CD8-positive, alpha-beta memory T cell (primary cell): ENCODE measurements at places on chromosomes 1 and 21. TPM values are rescaled to one million over a fixed set of nuclear protein-coding genes. Genes with fewer than 3 reads are reported as not detected.

- H3K4me1 ChIP-seq, result no peaks in the 10 kb centered on the region
- no peak overlapping the region for H3K27ac ChIP-seq
- no peak for DNase-seq
- H3K27me3 ChIP-seq, result no peaks in the 10 kb centered on the region
Measured at GRCh38 chr1:84668185-84668584, 22.1 kb downstream of the SSX2IP start.

DNA sequence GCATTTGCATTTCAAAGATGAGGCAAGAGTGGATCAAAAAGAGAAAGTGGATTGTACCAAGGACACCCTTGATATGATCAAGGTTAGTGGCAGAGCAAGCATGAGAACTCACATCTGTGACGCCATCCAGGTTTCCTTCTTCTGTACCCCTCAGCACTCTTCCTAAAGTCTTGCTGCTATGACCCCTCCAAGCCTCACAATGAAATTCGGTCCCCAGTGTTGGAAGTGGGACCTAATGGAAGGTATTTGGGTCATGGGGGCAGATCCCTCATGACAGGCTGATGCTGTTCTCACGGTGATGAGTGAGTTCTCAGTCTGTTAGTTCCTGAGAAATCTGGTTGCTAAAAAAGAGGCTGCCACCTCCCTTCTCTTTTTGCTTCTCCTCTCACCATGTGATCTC lies 86.4 kb downstream of the PGM1 start:
- H3K27ac ChIP-seq, result no peak overlapping the region
- H3K27me3 ChIP-seq, result no peaks in the 10 kb centered on the region
- no peak for DNase-seq
- no peaks in the 10 kb centered on the region for H3K4me1 ChIP-seq
- no peaks in the 10 kb centered on the region for H3K36me3 ChIP-seq

DNA sequence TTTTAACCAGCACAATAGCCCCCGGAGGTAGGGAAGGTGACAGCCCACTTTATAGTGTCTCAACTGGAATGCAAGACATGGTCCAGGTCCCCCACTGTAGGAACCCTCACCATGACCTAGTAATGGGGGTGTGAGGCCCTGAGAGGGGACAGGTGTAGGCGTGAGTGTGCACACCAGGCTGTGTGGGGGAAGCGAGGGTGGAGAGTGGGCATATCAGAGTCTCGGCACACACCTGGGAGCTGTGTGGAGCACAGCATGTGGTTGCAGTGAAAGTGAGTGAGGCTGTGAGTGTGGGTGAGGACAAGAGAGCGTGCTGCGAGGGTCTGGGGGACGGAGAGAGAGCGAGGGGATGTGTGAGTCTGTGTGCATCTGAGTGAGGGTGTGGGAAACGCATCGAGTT lies 17.1 kb upstream of the RSPO1 start:
- H3K27me3 ChIP-seq, result peaks cover 5% of the 10 kb centered on the region
- no peaks in the 10 kb centered on the region for H3K4me1 ChIP-seq
- H3K36me3 ChIP-seq, result no peaks in the 10 kb centered on the region
- H3K4me3 ChIP-seq, result no peak overlapping the region

GRCh38 chr21:43854773-43855633 lies 10.0 kb upstream of the AGPAT3 start:
- peak overlapping the region; percentile 78 for H3K27ac ChIP-seq
- no peaks in the 10 kb centered on the region for H3K4me1 ChIP-seq
- no peak for DNase-seq
- H3K27me3 ChIP-seq, result no peaks in the 10 kb centered on the region
- H3K4me3 ChIP-seq, result no peak overlapping the region
- no peaks in the 10 kb centered on the region for H3K36me3 ChIP-seq

GRCh38 chr1:153793973-153794615 lies 18.9 kb downstream of the SLC27A3 start:
- H3K27ac ChIP-seq, result no peak overlapping the region
- no peaks in the 10 kb centered on the region for H3K27me3 ChIP-seq
- H3K36me3 ChIP-seq, result no peaks in the 10 kb centered on the region
- H3K4me1 ChIP-seq, result peaks cover 24% of the 10 kb centered on the region

GRCh38 chr1:7561936-7562728 lies 209.0 kb upstream of the VAMP3 start:
- no peaks in the 10 kb centered on the region for H3K27me3 ChIP-seq
- H3K4me1 ChIP-seq, result no peaks in the 10 kb centered on the region
- no peaks in the 10 kb centered on the region for H3K36me3 ChIP-seq
- H3K27ac ChIP-seq, result no peak overlapping the region
- DNase-seq, result no peak

DNA sequence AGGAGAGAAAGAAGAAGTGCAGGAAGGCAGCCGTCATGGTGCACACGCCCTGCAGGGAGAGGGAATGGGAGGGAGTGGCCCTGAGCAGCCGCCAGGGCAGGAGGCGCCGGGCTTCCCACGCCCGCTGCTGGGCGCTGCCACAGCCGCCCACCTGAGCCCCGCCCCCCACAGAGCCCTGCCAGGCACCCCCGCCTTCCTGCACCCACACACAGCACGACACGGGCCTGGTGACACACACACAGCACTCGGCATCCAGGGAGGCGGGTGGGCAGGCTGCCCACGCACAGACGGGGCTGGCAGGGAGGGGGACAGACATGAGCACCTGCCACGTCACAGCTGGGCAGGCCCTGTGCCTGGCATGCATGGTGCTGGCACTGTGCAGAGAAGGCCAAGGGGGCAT lies 27.5 kb downstream of the ADGRB2 start:
- H3K4me3 ChIP-seq, result no peak overlapping the region
- peaks cover 9% of the 10 kb centered on the region for H3K4me1 ChIP-seq
- DNase-seq, result no peak
- H3K27me3 ChIP-seq, result no peaks in the 10 kb centered on the region
- no peaks in the 10 kb centered on the region for H3K36me3 ChIP-seq

DNA sequence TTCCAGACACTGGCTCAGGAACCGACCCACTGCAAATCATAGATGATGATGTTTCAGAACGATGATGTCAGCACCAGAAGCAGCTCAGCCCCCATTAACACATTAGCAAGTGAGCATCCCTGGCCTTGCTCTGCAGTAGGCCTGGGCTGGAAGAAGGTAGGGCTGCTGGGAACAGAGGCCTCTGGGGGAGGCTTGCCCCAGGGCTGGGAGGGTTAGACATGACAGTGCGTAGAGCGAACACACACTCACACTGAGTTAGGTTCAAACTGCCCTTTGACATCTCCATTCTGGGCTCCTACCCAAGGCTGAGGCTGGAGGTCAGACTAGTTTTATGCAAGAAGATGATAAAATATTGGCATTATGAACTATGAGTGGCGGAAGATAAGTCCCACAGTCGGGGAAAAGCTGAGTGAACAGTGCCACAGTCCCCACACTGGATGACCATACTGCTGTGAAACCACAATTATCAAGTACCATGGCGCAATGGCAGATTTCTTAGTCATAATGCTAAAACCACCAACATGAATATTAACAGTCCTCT lies 91.1 kb downstream of the DMRTB1 start:
- H3K4me1 ChIP-seq, result no peaks in the 10 kb centered on the region
- H3K36me3 ChIP-seq, result no peaks in the 10 kb centered on the region
- no peak overlapping the region for H3K4me3 ChIP-seq

DNA sequence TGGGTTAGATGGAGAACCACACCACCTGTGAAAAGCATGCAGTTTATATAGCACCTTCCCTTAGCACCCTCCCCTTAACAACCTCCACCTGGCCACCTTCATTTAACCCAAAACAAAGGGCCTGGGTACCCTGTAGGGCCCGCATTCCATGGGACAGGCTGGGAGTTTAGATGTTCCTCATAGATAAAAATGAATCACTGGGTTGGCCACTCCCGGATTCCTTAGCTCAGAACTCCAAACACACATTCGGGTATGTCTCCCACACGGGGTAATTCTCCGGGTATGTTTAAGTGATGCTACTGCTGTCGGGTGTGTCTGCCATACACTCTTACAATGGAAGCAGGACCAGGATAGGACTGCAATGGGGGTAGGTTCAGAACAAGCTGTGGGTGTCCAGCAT lies 43.9 kb upstream of the FOXO6 start:
- H3K4me3 ChIP-seq, result no peak overlapping the region
- DNase-seq, result no peak
- no peaks in the 10 kb centered on the region for H3K27me3 ChIP-seq
- H3K4me1 ChIP-seq, result no peaks in the 10 kb centered on the region
- H3K27ac ChIP-seq, result no peak overlapping the region
- H3K36me3 ChIP-seq, result no peaks in the 10 kb centered on the region

GRCh38 chr1:224495866-224496265 lies 61.3 kb upstream of the WDR26 start:
- no peaks in the 10 kb centered on the region for H3K27me3 ChIP-seq
- DNase-seq, result no peak
- no peaks in the 10 kb centered on the region for H3K36me3 ChIP-seq

GRCh38 chr1:231465051-231465450 lies 43.0 kb upstream of the EGLN1 start:
- peaks cover 8% of the 10 kb centered on the region for H3K4me1 ChIP-seq
- H3K4me3 ChIP-seq, result no peak overlapping the region
- no peak overlapping the region for H3K27ac ChIP-seq
- peaks cover 19% of the 10 kb centered on the region for H3K27me3 ChIP-seq

GRCh38 chr21:44812640-44813039 lies 5.2 kb downstream of the SUMO3 start:
- H3K27me3 ChIP-seq, result no peaks in the 10 kb centered on the region
- H3K27ac ChIP-seq, result no peak overlapping the region
- H3K36me3 ChIP-seq, result peaks cover 9% of the 10 kb centered on the region

- H3K36me3 ChIP-seq, result no peaks in the 10 kb centered on the region
- H3K27me3 ChIP-seq, result peaks cover 5% of the 10 kb centered on the region
- H3K4me3 ChIP-seq, result no peak overlapping the region
- no peak for DNase-seq
- H3K4me1 ChIP-seq, result no peaks in the 10 kb centered on the region
Measured at GRCh38 chr21:43835050-43835449, 30.0 kb upstream of the AGPAT3 start.

- no peak overlapping the region for H3K4me3 ChIP-seq
- no peaks in the 10 kb centered on the region for H3K27me3 ChIP-seq
- H3K27ac ChIP-seq, result no peak overlapping the region
- DNase-seq, result no peak
- no peaks in the 10 kb centered on the region for H3K4me1 ChIP-seq
Measured at GRCh38 chr1:25051504-25051903, 121.4 kb upstream of the RUNX3 start.

DNA sequence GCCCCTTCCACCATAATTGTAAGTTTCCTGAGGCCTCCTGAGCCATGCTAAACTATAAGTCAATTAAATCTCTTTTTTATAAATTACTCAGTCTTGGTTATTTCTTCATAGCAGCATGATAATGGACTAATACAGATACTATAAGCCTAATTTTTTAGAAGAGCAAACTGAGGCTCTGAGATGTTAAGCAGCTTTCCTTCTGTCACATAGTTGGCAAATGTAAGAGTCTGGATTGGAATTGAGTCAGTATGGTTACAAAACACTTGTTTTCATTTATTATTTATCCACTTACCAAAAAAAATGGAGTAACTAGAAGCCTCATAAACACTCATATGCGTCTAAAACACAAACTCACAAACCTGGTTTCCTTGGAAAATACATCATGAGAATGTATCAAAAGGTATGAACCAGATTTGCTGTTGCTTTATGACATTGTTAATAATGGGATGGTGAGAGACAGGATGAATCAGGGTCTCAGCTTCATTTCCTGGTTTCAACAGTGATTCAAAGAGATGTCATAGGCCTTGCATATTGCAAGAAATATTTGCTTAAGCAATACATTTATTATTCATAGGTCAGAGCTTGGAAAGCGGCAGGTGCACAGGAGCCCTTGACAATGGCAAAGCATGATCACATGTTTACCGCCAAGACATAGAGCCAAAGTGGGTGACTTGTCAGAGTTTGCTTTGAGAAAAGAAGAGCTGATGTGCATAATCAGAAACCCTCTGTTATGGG lies 221.5 kb downstream of the GRIK1 start:
- H3K4me3 ChIP-seq, result no peak overlapping the region
- no peaks in the 10 kb centered on the region for H3K27me3 ChIP-seq
- no peaks in the 10 kb centered on the region for H3K4me1 ChIP-seq
- no peak overlapping the region for H3K27ac ChIP-seq
- DNase-seq, result no peak

DNA sequence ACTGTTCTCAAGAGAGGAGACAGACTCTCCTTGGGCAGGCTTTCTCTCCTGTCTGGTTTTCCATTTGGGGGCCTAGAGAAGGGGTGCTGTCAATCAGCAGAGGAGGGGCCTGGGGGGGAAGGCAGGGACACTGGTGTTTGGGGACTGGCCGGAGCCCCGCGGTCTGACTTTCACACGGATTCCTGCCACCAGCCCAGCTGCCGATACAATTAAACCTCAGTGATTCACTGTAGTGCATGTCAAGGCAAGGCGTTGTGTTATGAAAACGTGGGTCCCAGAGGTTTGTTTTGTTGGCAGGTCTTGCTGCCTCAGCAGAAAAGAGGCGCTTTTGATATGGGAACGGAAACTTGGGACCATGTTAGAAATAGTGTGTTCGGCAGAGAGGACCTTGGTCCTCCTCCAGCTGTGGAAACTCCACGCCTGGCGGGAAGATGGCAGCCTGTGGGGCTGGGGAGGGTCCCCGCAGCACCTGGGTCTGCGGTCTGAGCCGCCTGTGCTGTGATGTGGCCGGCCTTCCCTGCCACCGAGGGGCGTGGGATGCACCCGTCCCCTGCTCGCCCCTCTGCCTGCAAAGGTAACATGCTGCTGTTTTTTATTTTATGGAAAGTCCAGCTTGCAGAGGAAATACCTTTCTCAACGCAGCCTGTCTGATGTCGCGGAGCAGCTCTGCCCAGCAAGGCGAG lies 47.6 kb downstream of the SPSB1 start:
- H3K4me1 ChIP-seq, result no peaks in the 10 kb centered on the region
- H3K36me3 ChIP-seq, result no peaks in the 10 kb centered on the region
- H3K27me3 ChIP-seq, result no peaks in the 10 kb centered on the region
- H3K4me3 ChIP-seq, result no peak overlapping the region
- H3K27ac ChIP-seq, result no peak overlapping the region

GRCh38 chr1:169364948-169365347 lies 2.6 kb downstream of the NME7 start:
- no peaks in the 10 kb centered on the region for H3K27me3 ChIP-seq
- peaks cover 11% of the 10 kb centered on the region for H3K4me1 ChIP-seq
- H3K4me3 ChIP-seq, result no peak overlapping the region

DNA sequence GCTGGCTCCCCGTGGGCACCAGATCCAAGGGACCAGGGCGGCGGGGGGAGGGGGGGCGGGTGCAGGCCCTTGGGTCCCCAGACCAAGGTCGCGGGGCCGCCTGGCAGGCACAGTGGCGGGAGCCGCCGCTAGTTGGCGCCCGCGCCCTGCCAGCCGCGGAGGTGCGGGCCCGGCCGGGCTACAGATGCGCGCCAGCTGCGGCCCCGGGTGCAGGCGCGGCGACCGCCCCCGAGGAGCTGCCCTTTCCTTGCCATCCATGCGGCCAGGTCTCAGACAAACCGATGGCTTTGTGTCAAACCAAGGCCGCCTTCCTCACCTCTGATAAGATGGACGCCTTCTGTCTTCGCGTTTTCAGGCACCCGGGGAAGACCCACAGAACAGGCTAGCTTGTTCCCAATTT lies 2.2 kb upstream of the RUNX3 start:
- peak; percentile 68 for DNase-seq
- no peak overlapping the region for H3K4me3 ChIP-seq
- H3K36me3 ChIP-seq, result peaks cover 3% of the 10 kb centered on the region
- no peak overlapping the region for H3K27ac ChIP-seq

The CHRM3 gene
- total RNA-seq, result not detected

The ECE1 gene
- 88.4 TPM for total RNA-seq

The PKLR gene
- total RNA-seq, result not detected

The TNFRSF4 gene
- total RNA-seq, result 193 TPM

The OR2L13 gene
- not detected for total RNA-seq

The OR2T2 gene
- not detected for total RNA-seq

The S100B gene
- total RNA-seq, result 0.91 TPM

The PCP4 gene
- not detected for total RNA-seq
